SHP77 treated with DMSO at 0.1 percent for 48 hours (cell line): ENCODE measurements at places on chromosomes 5 and 9.

DNA sequence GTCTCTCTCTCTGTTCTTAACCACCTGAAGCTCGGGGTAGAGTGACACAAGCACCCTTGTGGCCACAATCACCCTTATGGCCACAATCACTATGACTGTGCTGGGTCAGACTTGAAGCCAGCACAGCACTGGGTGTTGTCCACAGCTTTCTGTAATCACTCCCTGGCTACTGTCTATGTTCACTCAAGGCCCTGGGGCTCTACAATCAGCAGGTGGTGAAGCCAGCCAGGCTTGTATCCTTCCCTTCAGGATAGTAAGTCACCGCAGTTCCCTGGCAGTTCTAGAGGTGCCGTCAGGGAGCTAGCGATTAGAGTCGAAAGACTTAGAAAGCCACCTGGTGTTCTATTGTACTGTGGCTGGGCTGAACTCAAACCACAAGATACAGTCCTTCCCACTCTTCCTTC, 44.2 kb downstream of the GDA start:
- no peak for DNase-seq

DNA sequence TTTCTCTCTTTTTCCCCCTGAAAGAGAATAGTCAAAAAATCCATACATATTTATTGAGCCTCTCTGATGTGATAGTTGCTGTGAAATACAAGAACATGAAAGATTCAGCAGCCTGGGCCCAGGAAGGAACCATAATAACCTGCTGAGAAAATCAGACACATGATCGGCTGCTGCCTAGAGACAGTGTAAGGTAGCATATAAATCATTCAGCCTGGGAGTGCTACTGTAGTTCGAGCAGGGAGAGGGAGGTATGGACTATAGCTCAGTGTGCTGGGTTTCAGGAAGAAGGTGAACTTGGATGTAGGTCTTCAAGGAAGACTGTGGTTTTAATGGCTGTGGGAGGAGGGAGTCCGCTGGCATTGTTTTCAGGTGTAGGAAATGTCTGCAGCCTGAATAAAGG, 469.1 kb downstream of the RAB3C start:
- DNase-seq, result no peak

GRCh38 chr9:127912882-127913281, 4.0 kb downstream of the ST6GALNAC4 start:
- DNase-seq, result peak; percentile 20

- no peak for DNase-seq
These were observed 379.0 kb downstream of the GLIS3 start for GRCh38 chr9:3920604-3921582.

DNA sequence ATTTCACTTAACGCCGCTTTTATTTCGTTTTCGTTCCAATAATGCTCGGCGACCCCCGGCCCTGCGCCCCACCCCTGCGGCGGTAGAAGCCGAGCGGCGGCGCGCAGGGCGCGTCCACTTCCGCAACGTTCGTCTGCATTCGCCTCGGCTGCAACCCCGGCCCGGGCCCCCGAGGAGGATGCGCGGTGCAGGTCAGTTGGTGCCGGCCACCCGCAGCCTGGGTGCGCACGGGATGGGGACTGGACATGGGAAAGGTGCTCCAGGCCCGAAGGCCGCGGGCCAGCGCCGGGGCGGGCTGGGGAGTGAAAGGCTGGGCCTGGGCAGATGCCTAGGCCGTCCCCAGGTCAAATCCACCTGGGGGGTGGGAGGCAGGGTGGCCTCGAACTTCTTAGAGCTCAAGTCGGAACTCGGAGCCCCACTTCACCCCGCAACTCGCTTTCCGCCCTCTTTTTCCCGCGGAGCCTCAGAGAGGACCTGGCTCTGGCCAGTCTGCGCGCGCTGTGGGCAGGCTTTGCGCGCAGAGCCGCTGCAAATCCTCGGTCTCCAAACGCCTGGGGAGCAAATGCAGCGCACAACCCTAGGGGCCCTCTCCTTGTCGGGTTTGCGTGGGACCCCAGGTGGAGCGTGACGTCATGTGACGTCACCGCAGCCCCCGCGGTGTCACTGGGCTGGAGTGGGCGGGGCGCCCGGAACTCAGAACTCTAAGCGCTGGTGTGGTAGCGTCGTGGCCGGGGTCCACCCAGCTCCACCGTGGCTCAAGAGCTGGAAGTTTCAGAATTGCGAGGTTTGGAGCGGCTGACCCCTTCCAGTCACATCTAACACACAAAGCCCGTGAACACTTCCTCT, 3.3 kb downstream of the TLX3 start:
- no peak for DNase-seq

DNA sequence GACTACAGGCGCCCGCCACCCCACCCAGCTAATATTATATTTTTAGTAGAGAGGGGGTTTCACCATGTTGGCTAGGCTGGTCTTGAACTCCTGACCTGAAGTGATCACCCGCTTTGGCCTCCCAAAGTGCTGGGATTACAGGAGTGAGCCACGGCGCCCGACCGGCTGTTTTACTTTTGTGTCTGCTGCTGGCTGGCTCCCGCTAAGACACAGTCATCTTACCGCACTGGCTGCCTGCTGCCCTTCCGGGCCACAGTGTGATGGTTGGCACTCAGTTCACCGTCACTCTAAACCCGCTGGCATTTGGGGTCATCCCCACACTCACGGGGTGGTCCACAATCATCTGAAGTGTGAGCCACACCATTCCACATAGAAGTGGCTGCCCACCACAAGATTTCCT, 93.7 kb downstream of the WDR41 start:
- DNase-seq, result no peak

DNA sequence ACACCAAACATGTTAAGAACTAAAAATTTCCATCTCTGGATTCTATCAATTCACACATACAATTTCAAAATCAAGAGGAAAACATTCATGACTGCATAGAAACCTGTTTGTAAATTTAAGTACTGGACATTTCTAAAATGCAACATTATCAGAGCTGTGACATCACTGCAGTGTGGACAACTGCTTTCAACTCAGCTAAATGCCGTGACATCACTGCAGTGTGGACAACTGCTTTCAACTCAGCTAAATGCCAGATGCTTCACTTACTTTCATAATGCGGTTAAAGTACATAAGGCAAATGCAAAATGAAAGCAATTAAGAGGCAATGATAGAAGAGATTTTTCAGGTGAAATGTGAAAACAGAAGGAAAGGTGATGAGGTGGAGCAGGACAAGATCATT, 161.5 kb downstream of the ARL15 start:
- DNase-seq, result peak; percentile 48

GRCh38 chr9:134413890-134414623, 87.8 kb downstream of the RXRA start:
- peak; percentile 40 for DNase-seq

- no peak for DNase-seq
These were observed 21.1 kb upstream of the LHX2 start for GRCh38 chr9:123990427-123990826.

DNA sequence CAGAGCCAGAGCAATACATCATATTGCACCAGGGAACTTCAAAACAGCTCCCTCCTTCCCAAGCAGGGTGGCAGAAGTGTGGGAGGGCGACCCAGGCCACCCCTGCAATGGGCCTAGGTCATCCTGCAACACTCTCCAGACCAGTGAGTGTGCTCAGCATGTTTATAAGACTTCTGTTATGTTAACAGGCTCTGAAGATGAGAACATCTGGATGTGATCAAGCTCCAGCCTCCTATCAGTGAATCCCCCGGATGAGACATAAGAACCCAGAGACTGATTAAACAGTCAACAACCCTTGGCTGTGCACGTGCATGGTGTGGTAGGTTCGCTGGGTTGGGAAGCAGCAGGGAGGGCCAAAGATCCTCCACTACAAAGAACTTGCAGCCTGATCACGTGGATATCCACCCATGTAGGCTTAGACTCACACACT, 63.3 kb downstream of the ABCA1 start:
- no peak for DNase-seq

GRCh38 chr5:156051972-156052371, 275.0 kb upstream of the SGCD start:
- DNase-seq, result no peak

DNA sequence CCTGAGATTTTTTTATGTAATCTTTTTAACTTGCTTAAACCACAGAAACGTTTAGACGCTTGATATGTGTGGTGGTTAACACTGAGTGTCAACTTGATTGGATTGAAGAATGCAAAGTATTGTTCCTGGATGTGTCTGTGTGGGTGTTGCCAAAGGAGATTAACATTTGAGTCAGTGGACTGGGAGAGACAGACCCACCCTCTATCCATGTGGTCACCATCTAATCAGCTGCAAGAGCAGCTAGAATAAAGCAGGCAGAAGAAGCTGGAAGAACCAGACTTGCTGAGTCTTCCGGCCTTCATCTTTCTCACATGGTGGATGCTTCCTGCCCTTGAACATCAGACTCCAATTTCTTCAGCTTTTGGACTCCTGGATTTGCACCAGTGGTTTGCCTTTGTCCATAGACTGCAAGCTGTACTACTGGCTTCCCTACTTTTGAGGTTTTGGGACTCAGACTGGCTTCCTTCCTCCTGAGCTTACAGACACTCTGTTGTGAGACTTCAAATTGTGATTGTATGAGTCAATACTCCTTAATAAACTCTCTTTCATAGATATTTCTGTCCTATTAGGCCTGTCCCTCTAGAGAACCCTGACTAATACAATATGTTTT, 816.0 kb upstream of the CDH9 start:
- no peak for DNase-seq

DNA sequence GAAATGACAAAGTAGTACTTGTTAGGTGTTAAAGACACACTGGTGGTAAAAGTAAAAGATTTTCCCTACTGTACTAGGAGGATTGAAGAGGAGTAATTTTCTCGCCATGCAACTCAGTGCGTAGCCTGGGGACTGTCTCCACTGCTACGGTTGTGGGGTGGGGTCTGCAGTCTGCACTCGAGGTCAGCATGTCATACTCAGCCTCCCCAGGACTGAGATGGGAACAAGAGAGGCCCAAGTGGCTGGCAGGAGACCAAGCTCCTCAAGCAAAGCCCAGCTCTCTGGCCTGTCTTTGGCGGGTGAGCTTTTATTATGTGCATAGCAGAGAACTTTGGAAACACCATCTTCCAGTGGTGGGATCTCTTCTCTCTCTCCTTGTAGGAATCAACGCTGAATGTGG, 10.4 kb downstream of the NHP2 start:
- DNase-seq, result no peak

DNA sequence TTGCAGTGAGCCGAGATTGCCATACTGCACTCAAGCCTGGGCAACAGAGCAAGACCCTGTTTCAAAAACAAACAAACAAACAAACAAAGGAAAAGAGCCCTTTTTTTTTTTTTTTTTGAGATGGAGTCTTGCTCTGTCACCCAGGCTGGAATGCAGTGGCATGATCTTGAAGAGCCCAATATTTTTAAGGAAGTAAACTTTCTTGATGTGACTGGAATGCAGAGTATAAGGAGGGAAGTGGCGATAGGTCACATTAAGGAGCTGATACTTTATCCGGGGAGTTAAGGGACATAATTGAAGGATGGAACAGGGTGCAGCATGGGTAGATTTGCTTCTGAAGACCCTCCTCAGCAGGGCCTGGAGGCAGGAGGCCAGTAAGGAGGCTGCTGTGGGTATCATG, 13.0 kb downstream of the NAIF1 start:
- no peak for DNase-seq

DNA sequence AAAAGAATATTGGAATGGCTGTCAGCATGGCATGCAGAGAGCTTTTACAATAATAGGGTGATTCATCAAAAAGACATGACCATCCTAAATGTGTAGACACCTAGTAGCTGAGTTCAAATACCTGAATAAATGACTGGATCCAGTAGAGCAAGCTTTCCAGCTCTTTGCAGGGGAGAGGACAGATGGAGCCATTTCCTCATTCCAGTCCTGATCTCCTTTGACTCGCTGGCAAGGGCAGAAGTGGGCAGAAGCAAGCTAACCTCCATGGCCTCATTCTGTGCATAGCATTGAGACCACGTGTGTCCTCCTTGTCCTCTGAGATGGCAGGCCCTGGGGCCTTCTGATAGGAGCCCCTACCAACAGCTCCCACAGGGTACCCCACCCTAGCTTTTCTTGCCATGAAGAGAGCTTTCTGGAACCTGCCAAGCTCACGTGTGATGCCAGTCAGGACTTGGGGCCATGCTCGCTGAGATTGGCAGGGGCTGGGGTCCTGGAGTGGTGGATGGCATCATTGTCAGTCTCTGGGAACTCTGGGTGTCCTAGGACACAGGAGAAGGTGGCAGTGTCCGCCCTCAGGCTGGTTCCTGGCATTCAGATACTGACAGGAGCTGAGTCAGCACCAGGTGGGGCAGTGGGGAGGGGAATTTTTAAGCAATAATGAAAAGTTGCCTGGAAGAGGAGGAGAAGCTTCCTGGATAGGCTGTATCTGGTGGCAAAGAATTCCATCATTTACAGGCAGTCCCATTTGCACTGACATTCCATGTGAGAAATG, 33.6 kb downstream of the WWC1 start:
- no peak for DNase-seq

- no peak for DNase-seq
These were observed 48.0 kb downstream of the PTCH1 start for GRCh38 chr9:95468791-95469190.

DNA sequence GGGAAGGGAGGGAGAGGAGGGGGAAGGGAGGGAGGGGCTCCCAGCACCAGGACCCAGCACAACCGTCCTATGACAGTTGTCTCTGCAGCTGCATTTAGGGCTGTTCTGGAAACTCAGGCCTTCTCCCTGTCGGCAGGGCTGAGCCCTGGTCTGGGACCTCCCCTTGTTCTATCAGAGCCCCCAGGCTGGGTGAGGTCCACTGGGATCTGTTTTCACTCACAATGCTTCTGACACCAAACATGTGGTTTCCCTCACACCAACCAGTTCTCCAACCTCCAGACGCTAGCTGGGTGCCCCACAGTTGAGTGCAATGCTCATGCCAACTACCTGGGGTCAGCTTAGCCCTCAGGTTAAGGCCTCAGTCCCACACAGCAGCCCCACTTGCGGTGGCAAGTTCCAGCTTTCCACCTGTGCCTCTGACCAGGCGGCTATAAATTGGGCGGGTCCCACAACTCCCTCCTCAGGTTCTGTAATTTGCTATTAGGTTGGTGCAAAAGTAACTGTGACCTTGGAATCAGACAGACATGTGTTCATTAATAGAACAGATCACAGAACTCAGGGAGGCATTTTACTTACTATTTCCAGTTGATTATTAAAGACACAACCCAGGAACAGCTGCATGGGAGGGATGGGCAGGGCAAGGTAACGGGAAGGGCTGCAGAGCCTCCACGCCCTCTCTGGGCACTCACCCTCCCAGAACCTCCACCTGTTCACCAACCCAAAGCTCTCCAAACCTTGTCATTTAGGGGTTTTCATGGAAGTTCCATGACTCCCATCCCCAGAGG, 13.5 kb downstream of the ADAMTS2 start:
- no peak for DNase-seq

- DNase-seq, result peak; percentile 55
These were observed 268.6 kb upstream of the MVB12B start for GRCh38 chr9:126058011-126058531.

- DNase-seq, result peak; percentile 97
These were observed at the start of gene IARS1 for GRCh38 chr9:92293452-92294296. TSS of gene IARS1 (minus strand) at chr9:92293697. CDS start at chr9:92289419, 4,278 bp downstream.

DNA sequence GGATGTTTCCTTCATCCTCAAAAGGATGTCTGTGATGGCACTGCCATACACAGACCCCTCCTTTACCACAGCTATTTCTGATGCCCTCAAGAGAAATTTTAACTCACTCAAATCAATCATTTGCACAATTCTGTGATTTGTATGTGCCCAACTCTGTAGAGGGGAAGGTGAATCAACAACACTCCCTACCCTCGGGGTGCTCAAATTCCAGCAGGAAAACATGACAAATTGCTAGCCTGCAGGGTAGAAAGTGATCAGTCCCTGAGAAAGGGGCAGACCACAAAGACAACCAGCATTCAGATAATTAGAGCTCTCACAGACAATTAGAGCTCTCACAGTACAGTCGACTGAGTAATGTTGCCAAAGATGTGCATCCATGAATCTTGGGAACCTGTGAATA, 45.3 kb upstream of the FOXE1 start:
- no peak for DNase-seq
